ENCODE measurements at places on chromosomes 7 and 10.
A peak's percentile ranks its signal among the peaks of the same experiment; 100 is the strongest.

- no peak for DNase-seq
Measured at GRCh38 chr10:61529208-61529607, 76.0 kb upstream of the TMEM26 start.

GRCh38 chr7:101171442-101171837 is 6.1 kb upstream of the VGF start:
- DNase-seq, result no peak

GRCh38 chr7:5214236-5214635 is 24.2 kb downstream of the WIPI2 start:
- DNase-seq, result no peak

DNA sequence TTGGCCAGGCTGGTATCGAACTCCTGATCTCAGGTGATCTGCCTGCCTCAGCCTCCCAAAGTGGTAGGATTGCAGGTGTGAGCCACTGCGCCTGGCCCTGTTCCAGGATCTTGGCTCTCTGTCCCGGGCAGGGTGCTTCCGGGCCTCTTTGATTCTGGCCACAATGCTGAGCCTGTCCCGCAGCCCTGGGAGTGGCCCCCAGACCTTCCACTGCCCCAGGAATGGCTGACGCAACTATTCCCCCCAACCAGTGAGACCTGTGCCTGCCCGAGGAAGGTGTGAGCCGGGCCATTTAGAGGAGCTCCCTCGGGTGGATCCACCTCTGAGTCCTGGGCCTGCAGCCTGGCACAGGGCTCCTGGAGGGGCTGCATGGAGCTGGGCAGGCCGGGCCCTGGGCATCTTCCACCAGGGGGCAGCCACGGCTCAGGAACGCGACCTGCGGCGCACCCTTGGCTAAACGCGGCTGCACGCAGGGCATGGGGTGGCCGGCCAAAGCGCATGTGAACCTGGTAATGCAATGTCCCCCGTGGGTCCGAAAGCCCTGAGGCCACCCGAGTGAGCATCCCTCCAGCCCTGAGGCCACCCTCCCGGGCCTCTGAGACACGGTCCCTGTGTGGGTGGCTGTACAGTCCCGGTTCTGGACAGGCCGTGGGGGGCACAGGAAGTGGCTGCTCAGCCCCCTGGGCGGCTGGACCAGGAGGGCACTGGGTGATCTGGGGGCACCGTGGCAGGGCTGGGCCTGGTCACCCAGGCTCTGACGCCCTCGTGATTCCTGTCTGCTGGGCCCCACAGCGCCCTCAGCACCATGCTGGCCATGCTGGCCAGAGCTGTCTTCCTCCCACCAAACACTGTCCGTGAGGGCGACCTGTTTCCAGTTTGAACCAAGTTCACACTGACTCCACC is 24.8 kb downstream of the GRIFIN start:
- DNase-seq, result peak; percentile 86

DNA sequence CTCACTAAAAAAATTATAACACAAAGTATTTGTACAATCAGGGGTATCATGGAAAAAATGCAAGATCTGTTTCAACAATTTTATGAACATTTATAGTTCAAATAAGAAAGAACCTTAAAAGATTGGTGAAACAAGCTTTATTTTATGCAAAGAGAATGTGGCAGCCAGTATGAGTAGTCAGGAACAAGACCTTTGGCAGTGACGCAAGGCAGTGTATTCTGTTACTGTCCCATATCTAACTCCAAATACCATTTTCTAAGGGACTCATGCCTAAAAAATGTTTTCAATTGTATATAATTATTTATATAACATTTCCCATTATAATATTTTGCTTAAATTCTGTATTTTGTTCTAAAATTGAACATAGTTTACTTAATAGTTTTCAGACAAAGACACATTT is 19.1 kb upstream of the FAM53B start:
- DNase-seq, result no peak

GRCh38 chr7:57274535-57275283 is 142.5 kb upstream of the ZNF479 start:
- DNase-seq, result no peak

DNA sequence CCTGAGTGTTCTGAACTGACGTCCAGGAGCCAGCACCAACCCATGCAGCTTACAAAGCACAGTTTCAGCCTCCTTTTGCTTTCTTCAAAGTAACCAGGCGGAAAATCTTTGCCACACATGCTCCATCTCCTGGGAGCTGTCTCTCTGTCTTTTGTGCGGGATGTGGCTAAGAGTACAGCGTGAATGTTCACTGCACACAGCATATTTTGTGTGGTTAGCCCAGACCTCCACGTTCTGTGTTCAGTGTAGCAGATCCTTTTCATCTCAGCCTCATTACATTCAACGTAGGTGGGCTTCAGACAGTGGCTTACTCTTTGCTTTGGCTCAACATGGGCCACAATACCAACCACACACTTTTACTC is 200.8 kb downstream of the TNS3 start:
- DNase-seq, result no peak

GRCh38 chr10:63866747-63867140 is 345.5 kb downstream of the REEP3 start:
- DNase-seq, result no peak

DNA sequence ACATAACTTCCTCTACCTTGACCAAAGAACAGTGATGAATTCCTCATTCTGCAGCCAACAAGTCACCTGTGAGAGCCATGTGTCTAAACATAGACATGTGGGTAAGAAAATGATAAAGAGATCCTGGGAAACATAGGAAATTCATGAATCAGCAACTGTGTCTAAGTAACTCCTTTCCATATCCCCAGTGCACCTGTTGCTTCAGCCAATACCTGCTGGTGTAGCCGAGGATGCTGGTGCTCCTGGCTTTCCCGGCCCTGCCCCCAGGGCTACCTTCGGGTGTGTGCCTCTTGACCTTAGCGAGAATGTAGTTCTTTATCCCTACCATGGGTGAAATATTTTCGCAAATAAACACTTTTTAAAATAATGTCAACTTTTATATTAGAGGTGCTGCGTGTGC is 114.1 kb downstream of the OR13A1 start:
- DNase-seq, result no peak

DNA sequence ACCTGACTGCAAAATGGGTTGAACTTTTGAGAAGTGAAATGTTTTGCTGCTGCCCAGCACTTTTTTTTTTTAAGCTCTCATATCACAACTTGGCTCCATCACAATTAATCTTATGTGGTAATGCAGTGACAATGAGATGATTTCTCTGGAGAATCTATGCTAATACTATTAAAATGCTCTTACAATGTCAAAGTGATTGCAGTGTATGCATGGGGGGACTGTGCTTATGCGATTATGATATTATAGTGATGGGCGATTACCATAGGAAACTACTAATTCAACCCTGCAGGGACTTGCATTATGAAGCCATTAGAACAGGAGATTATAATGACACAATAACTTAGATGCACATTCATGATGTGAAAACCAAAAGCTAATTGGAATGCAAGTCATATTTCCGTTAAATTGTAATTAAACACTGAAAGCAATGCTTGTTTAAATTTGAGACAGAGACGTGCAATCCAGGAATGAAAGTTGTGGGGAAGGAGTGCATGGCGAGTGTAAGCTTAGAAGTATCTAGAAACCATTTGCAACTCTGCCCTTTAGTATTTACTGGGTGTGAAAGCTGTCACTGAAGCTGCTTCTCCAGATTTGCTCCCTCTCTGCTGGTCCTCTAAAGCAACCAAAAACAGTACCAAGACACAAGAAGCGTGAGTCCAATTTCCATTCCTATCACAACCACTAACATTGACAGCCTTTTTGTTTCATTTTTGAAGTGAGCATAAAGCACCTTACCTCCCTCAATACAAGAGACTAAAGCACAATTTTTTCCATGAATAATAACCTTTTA is 21.6 kb downstream of the PTER start:
- DNase-seq, result no peak

DNA sequence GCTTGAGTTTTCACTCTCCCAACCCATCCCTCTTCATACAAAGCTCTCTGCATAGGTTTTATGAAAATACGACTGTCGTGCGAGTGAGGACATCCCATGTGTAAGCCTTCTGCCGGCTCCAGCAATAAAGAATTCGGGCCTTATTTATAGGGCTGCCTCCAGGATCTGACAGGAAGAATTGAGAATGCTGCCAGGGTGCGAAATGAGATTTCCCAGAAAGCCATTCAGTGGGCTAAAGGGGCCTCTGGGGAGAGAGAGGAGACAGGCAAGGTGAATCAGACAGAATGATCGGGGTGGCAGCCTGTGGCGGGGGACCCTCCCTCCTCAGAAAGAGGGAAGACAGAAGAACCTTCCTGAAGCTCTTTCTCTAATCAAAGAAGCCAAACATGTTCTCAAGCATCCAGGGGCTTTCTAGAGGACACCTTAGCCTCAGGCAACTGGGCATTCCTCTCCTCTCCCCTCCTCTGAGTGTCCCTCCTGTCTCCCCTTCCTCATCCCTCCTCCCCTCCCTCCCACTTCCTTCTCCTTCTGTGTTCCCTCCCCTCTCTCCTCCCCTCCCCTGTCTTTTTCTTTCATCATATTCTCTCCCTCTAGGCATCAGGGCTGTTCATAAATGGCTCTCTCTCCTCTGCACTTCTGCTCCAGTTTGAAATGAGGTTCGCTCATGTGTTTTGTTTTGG is 410.9 kb downstream of the TYW1 start:
- no peak for DNase-seq

- no peak for DNase-seq
Measured at GRCh38 chr10:112790921-112791320, 159.1 kb upstream of the TCF7L2 start.

DNA sequence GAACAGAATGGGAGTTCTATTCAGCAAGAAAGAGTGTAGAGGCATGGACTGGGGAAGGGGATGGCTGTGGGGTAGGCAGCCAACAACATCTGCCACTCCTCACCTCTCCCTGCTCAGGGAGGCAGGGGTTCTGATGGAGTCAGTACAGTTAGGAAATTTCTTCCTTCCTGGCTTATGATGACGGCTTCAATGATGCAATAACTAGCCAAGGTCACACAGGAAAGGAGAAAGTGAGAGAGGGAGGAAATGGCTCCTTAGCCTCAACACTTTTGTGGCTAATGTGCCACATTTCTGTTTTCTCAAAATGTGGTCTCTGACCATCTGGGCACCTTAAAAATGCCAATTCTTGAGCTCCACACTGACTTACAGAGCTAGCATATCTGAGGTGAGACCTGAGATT is 79.3 kb upstream of the PDZD8 start:
- DNase-seq, result no peak

- DNase-seq, result no peak
Measured at GRCh38 chr10:119020627-119020946, 8.9 kb upstream of the NANOS1 start.

DNA sequence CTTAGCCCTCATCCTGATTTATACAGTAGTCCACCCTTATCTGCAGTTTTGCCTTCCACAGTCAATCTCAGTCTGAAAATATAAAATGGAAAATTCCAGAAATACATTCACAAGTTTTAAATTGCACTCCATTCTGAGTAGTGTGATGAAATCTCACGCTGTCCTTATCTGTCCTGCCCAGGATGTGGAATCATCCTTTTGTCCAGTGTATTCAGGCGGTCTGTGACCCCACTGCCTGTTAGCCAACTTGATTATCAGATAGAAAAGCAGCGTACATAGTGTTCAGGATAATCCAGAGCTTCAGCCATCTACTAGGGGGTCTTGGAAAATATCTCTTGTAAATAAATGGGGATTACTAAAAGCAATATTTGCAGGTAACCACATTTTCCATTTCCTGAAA is 146.3 kb downstream of the MALRD1 start:
- no peak for DNase-seq

- no peak for DNase-seq
Measured at GRCh38 chr7:20754001-20754400, 32.7 kb downstream of the SP8 start.

GRCh38 chr10:74917481-74918077 is 91.2 kb downstream of the KAT6B start:
- DNase-seq, result no peak

GRCh38 chr10:22002591-22003176 is 846 bp downstream of the DNAJC1 start:
- no peak for DNase-seq

DNA sequence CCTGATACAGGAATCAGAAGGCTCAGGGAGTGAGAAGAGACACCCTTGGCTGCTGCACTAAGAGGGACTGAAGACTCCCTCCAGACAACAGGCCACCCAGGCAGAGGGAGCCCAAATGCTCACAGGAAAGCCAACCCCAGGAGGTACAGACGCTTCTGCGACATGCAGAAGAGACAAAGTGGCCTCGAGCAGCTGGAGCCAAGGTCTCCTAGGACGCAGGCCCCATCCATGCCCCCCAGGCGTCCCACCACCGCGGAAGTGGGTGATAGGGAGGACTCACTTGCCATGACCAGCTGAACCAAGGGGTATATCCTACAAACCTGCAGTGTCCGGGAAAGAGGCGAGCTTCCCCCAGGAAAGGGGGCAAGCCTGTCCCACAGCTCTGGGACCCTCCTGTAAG is 56.9 kb downstream of the CTBP2 start:
- no peak for DNase-seq

- no peak for DNase-seq
Measured at GRCh38 chr10:14837003-14837756, 657 bp downstream of the CDNF start.

- no peak for DNase-seq
Measured at GRCh38 chr10:22758867-22759266, 44.5 kb upstream of the PIP4K2A start.

DNA sequence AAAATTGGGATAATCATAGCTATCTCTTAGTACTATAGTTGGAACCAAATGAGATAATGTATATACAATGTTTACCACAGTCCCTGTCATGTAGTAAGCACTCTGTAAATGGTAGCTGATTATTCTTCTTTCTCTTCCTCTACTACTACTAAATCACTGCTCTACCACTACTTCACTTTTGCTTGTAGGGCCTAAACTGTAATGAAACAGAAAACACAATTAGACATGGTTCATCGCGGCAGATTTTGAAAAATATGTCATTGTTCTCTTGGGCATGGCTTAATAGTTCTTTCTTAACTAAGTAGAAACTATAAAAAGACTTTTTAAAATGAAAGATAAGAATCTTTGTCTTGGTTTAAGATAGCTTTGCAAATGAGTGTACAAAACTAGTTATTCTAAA is 34.9 kb downstream of the R3HCC1L start:
- DNase-seq, result no peak

GRCh38 chr7:105756367-105756766 is 120.0 kb downstream of the ATXN7L1 start:
- no peak for DNase-seq

GRCh38 chr10:128069351-128070051 is 56.7 kb downstream of the MKI67 start:
- peak; percentile 83 for DNase-seq

- DNase-seq, result no peak
Measured at GRCh38 chr7:26193432-26194207, 6.9 kb downstream of the HNRNPA2B1 start.

- no peak for DNase-seq
Measured at GRCh38 chr7:156666368-156667109, 26.0 kb downstream of the RNF32 start.

- no peak for DNase-seq
Measured at GRCh38 chr7:43021431-43021830, 89.3 kb downstream of the MRPL32 start.

DNA sequence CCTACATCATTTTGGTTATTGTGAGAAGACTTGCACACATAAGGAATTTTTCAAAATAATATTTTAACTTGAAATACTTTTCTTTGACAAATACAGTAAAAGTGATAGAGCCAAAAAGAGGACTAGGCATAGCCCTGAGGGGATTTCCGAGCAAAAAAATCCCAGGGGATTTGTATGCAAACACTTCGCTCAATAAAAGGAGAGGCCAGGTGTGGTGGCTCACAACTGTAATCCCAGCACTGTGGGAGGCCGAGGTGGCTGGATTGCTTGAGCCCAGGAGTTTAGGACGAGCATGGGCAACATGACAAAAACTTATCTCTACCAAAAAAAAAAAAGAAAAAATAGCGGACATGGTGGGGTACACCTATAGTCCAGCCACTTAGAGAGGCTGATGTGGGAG is 193.0 kb downstream of the PCDH15 start:
- no peak for DNase-seq
